ENCODE measurements at places on chromosomes 12 and 14.

- no peak for DNase-seq
Observed at GRCh38 chr14:51167587-51168214, 72.3 kb upstream of the TMX1 start.

DNA sequence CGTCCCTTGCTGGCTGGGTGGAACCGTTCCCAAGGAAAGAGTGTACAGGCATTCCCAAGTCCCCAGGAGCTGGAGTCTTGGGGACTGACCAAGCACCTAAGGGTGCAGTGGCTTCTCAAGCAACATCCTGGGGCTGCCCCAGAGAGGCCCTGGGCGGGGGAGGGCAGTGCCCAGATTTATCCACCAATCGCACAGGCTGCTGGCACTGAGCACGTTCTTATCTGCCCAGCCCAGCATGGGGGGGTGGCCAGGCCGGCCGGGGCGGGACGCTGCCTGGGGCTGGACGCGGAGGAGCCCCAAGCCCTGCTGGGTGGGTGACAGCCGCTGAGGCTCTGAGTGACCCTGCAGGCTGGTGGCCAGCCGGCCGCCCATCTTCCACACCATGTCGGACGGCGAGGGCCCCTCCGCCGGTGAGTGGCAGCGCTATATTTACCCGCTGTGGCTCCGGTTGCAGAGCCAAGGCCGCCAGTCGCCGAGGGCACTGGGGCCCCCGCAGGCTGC, 53.4 kb downstream of the CYP46A1 start:
- no peak for DNase-seq

GRCh38 chr12:54549774-54550451, 512 bp downstream of the PDE1B start:
- no peak for DNase-seq

- DNase-seq = peak; percentile 95
Observed at GRCh38 chr14:53953002-53953827, 3.4 kb downstream of the BMP4 start.

DNA sequence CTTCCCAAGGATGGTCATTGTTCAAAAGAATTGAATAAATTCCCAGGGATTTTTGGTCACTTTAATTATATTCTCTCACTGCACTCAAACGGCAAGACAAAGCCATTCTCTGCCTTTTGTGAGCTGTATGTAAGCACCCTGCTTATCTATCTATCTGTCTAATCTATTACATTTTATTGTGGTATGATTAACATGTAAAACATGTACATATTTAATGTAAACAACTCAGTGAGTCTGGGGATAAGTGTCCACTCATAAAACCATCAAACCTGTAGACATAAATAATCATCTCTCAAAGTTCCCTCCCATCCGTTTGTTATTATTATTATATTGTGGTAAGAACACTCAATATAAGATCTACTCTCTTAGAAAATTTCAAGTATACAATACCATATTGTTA, 167.1 kb downstream of the CAND1 start:
- no peak for DNase-seq

DNA sequence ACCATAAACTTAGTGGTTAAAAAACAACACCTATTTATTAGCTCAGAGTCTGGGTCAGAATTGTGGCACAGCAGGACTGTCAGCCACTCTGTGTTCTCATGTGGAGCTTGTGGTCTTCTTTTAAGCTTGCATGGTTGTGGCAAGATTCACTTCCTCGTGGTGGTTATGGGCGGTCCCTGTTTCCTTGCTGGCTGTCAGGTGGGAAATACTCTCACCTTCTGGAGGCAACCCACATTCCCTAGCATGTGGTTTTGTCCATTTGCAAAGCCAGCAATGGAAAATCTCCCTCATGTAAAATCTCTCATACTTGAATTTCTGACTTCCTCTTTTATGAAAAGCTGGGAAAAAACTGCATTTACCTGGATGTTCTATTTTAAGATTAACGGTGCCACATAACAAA, 229.8 kb downstream of the ALX1 start:
- DNase-seq = no peak

- no peak for DNase-seq
Observed at GRCh38 chr12:104793285-104793684, 164.8 kb downstream of the SLC41A2 start.

Measured in H7 (cell line).